ENCODE measurements at places on chromosomes 7 and 10.

DNA sequence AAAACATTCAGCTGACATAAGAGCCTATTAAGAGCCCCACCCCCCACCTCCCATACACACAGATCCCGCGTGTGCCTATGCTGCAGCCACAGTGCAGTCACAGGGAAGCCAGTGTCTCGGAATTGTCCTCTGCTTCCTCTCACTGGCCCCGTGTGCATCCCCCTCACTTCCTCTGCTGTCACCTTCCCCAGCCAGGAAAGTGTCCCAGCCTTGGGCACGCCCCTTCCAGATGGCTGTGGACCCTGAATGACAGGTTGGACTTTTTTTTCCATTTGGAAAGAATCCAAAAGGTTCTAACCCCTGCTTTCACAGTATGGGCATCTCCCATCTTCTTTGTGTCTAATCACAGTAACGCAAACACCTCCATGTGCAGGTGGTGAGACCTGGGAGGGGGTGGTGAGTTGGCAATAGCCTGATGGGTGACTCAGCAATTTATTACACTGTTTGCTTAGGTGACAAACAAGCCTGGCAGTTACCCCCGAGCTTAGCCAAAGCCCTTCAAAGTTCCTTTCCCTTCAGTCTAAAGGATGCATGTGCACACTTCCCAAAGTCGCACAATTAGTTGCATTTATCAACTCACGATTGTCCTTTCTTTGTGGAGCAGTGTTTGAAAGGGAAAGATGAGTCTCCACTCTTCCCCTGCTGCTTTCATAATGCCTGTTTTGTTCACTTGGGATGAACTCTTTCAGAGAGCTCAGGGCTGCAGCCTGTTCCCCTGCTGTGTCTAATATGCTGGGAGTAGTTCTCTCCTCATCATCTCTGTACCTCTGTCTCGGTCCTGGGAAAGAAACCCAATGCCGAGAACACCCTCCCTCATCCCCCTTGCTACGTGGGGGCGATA lies 67.5 kb upstream of the EFCAB10 start:
- no peak for DNase-seq

DNA sequence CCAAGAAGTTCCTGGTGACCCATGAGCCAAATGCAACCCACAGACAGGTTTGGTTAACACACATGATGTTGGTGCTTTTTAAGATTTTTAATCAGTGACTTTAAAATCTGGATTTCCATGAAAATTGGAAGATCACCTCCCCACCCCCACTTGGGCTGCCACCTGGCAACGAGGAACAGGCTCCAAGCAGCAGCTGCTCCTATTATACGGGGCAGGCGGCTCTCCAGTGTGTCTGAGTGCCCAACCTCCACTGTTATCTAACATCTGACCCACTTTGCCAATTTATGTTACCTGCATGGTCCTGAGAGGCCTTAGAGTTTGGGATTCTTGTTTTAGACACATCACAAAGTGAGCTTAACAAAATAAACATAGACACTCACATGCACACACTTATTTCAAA lies 56.4 kb downstream of the SGMS1 start:
- DNase-seq, result no peak

DNA sequence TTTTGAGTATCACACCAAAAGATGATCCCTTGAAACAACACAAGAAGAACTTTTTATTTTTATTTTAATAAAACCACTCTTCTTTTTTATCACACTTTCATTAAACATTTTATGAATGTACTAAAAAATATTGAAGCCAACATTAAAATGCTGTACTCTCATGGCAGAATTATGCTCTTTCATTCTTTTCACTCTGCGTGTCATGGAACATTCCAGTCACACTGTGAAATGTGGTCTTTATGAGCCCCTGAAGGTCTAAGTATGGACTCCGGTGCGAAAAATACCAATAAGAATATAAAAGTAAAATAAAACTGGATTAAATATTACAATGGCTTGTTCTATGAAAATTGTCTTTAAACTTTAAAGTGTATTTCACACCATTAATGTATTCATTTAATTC lies 148.4 kb downstream of the TMEM26 start:
- DNase-seq, result no peak

DNA sequence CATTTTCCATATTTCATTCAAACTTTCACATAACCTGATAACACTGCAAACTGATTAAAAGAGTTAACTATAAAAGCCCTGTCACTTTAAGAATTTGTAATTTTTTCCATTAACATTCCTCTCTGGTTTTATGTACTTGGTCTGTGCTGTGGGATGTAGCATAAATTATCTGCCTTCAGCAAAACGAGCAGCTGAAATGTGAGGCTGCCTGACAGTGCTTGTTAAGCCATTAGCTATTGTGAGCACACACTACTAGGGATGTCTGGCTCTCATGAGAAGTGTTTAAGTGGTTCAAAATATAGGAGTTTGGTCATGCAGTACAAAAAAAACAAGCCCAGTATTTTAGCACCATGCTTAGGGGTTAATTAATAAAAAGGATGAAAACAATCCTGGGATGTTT lies 63.0 kb downstream of the HOXA1 start:
- DNase-seq, result no peak

DNA sequence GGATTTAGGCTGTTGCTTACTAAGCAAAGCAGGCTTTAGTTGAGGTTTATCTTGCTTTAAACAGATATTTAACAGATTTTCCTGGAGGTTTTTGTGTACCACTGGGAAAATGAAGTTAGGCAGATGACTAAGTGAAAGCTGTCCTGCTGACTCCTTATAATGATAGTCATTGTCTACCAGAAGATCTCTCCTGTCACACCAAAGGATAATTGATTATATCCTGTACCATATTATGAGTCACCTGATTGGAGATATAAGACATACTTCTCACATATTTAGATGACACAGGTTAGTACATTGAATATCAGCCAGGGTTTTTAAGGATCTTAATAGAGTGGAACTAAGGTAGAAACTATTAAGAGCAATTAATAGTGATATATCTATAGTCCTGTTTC lies 68.4 kb downstream of the PTEN start:
- DNase-seq, result no peak

DNA sequence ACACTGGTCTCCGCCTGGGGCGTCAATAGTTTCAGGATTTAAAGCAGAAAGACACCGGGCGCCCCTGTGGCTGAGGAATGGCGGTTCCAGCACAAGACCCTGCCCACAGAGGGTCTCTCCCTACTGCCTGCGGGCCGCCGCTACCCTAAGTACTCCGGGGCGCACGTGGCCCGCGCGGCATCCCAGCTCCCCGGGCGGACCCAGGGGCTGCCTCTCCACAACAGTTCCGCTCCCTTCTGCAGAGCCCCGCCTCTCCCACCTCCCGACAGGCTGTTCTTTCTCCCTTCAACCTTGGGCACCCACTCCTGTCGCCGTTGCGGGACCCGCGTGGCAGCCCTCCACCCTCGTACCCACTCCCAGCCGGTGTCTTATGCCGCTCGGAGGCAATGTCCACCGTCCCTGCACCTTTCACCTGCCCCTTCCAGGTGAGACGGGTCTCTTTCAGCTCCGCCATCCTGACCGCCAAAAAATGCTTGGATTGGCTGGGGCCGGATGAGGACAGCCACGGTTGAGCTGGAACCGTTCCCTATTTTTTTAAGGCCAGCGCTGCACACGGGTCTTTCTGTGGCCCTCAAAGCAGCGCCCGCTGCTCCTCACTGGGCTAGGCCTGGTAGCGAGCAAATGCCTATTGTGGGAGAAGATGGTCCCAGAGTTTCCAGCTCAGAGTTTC lies 1.6 kb upstream of the NKX2-3 start:
- no peak for DNase-seq

- DNase-seq, result no peak
Measured at GRCh38 chr7:64651203-64651602, 14.7 kb upstream of the ZNF107 start.

DNA sequence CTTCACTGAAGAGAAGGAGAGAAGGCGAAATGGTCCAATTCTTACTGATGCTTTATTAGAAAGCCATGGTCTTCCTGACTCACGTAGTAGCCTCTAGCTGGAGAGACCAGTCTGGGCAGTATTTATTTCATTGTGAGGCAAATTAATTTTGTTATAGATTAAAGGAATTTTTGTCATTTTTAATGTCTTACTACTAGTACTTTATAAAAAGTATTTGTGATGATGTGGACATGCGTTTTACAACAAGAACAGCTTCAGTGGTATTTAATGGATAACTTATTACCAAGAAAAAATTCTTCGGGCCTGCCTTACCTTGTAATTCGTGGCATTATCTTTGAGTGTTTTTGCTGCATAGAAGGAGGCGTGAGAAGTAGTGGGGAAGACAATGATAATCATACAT lies 339.4 kb upstream of the SHH start:
- DNase-seq, result no peak

DNA sequence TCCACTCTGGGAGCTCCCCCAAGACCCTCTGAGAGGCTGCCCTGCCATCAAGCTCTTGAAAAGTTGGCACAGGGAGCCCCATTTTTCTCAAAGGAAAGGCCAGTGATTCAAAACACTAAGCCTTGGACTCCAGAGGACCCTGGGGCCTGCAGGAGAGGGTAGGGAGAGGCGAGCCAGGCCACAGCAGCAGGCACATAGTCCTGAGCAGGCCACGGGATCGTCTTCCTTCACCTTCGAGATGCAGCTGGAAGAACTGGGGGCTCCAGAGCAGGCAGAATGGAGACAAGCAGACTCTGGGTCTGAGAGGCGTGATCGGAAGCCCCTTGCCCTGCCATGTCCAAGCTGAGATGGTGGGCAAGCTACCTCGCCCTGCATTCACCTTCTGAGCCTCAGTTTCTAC lies 13.9 kb downstream of the TNS3 start:
- no peak for DNase-seq

GRCh38 chr10:52574697-52575096 lies 197.9 kb downstream of the MBL2 start:
- no peak for DNase-seq

DNA sequence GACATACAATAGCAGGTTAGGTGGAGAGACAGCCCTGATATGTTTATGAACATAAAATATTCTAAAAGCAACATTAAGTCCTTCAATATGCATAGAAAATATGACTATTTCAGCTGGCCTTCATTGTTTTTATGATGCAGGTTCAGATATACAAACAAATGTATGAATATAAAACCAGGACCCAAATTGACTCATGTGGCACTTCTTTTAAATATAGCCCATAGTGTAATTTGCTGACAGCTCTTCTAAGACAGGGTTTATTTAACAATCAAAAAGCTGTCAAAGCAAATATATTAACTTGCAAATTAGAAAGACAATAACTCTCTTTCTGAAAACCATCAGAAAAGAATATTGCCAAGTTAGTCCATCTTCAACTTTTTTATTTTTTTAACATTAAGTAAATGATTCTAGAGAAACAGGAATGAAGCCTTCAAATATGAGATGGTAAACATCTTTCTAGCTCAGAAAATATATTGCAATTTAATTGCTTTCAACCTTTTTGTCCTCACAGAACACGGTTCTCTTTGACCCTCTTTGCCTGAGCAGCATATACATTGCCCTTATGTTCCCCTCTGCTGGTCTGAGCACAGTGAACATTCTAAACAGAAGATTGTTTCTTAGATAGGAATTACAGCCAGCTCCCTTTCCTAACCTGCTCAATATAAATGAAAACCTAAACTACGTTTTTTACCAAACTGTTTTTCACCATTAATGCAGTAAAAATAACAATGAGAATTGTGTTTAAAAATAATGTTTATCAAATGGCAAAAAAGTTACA lies 82.8 kb downstream of the CACNA2D1 start:
- DNase-seq, result no peak
